ENCODE measurements at places on chromosomes 7 and 10.

- DNase-seq = no peak
These were observed 83.3 kb upstream of the MKLN1 start for GRCh38 chr7:131244259-131244852.

- DNase-seq = no peak
These were observed 9.4 kb upstream of the YWHAG start for GRCh38 chr7:76368190-76368589.

DNA sequence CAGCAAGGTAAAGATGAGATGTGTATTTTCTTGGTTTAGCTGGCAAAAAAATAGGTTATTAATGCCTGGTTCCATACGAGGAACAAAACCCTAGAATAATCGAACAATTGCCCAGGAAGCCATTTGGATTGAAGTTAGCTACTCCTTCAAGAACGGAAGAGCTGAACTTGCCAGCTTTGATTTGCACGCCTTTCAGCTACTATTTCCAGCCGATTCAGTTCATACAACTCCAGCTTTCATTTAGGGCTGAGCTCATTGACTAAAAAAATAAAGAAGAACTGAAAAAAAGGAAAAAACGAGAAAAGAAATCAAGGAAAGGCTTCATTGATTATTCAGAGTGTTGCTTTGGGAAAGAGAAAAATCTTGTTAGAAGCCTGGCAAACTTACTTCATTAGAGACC, 60.4 kb downstream of the PTN start:
- DNase-seq = no peak

GRCh38 chr10:114492351-114493037, 88.2 kb upstream of the AFAP1L2 start:
- DNase-seq = no peak

GRCh38 chr10:12489806-12490205, 140.5 kb downstream of the CAMK1D start:
- DNase-seq = no peak

DNA sequence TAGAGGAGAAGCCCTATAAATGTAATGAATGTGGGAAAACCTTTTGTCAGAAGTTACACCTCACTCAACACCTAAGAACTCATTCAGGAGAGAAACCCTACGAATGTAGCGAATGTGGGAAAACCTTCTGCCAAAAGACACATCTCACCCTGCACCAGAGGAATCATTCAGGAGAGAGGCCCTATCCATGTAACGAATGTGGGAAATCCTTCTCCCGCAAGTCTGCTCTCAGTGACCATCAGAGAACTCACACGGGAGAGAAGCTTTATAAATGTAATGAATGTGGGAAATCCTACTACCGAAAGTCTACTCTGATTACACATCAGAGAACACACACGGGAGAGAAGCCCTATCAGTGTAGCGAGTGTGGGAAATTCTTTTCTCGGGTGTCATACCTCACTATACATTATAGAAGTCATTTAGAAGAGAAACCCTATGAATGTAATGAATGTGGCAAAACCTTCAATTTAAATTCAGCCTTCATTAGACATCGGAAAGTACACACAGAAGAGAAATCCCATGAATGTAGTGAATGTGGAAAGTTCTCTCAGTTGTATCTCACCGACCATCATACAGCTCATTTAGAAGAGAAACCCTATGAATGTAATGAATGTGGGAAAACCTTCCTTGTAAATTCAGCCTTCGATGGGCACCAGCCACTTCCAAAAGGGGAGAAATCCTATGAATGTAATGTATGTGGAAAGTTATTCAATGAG, 18.9 kb downstream of the RBAK start:
- DNase-seq = no peak

GRCh38 chr10:11849277-11849676, 26.1 kb downstream of the PROSER2 start:
- no peak for DNase-seq

- DNase-seq = no peak
These were observed 299.8 kb upstream of the NEBL start for GRCh38 chr10:21196822-21197395.

- DNase-seq = no peak
These were observed 2.3 kb upstream of the CLDN15 start for GRCh38 chr7:101239951-101240220.

DNA sequence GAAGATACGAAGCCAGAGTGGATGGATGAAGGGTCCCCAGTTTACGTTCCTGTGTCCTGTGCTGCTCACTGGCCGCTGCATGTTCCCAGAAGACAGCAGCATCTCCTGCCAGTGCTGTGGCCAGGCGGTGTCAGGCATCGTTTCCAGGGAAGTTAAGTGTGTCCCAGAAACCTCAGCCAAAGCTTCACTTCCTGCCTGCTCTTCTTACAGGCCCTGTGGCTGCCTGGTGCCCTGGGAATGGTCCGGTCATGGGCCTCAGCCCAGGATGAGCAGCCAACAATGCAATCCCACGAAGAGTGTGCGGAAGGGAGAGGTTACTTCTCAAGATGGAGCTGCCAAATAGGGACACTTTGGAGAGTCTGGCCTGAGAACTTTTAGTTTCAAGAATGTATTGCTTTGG, 99.7 kb upstream of the TARP start:
- no peak for DNase-seq

- DNase-seq = peak; percentile 47
These were observed 37.4 kb upstream of the KDM7A start for GRCh38 chr7:140214075-140214684.

- DNase-seq = no peak
These were observed 162.0 kb upstream of the MGMT start for GRCh38 chr10:129305046-129305445.

DNA sequence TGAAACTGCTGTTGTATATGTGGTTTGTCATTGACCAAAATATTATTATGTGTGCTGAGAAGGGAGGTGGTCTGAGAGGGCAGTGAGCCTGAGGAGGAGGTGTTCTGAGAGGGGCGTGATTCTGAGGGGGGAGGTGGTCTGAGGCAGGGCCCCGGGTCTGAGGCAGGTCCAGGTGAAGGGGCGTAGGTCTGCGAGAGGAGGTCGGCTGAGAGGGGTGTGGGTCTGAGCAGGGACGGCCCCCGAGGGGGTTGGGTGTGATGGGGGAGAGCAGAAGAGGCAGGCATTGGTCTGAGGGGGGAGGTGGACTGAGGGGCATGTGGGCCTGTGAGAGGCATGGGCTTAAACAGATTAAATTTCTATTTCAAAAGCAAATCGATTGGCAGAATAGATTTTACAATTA, 32.4 kb downstream of the AKR1C4 start:
- DNase-seq = no peak

GRCh38 chr10:13528875-13529713, at the start of gene BEND7:
TSS of gene BEND7 (minus strand) at chr10:13529014. CDS start at chr10:13528533, 481 bp downstream.
- DNase-seq = peak; percentile 21

DNA sequence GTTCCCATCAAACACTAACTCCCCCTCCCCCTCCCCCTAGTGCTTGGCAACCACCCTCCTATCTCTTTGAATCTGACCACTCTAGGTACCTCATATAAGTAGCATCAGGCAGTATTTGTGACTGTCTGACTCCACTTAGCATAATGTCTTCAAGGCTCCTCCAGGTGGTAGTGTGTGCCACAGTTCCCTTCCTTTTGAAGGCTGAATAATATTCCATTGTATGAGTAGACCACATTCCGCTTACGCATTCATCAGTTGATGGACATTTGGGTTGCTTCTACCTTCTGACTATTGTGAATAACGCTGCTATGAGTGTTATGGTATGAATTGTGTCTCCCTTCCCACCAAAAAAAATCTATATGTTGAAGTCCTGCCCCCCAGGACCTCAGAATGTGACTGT, 89.6 kb downstream of the PRKAG2 start:
- DNase-seq = no peak

- no peak for DNase-seq
These were observed 230.9 kb downstream of the AGMO start for GRCh38 chr7:15330943-15331342.

DNA sequence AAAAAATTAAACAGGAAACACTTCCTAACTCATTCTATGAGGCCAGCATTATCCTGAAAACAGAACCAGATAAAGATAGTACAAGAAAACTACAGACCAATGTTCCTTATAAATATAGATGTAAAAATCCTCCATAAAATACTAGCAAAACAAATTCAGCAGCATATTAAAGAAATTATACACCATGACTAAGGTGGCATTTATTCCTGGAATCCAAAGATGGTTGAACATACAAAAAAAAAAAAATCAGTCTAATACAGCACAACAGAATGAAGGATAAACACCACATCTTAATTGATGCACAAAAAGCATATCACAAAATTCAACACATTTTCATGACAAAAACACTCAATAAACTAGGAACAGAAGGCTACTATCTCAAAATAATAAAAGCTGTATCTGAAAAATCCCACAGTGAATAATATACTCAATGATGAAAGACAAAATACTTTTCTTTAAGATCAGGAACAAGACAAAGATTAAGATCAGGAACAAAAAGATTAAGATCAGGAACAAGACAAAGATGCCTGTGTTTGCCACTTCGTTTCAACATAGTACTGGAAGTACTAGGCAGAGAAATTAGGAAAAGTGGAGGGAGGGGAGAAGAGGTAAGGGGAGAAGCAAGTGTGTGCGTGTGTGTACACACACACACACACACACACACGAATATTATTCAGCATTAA, 95.6 kb downstream of the SNX13 start:
- DNase-seq = no peak

DNA sequence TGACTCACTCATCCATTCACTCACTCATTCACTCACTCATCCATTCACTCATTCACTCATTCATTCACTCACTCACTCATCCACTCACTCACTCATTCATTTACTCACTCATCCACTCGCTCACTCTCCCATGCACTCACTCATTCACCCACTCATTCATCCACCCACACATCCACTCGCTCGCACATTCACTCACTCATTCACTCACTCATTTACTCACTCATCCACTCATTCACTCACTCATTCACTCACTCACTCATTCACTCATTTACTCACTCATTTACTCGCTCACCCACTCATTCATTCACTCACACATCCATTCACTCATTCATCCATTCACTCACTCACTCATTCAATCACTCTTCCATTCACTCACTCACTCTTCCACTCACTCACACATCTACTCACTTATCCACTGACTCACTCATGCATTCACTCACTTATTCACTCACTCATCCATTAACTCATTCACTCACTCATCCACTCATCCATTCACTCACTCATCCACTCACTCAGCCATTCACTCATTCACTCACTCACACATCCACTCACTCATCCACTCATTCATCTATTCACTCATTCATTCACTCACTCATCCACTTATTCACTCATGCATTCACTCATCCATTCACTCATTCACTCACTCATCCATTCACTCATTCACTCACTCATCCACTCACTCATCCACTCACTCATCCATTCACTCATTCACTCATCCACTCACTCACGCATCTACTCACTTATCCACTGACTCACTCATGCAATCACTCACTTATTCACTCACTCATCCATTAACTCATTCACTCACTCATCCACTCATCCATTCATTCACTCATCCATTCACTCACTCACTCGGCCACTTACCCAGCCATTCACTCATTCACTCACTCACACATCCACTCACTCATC, 74.0 kb downstream of the CARD11 start:
- DNase-seq = no peak
